ENCODE measurements at places on chromosomes 7 and 10.

DNA sequence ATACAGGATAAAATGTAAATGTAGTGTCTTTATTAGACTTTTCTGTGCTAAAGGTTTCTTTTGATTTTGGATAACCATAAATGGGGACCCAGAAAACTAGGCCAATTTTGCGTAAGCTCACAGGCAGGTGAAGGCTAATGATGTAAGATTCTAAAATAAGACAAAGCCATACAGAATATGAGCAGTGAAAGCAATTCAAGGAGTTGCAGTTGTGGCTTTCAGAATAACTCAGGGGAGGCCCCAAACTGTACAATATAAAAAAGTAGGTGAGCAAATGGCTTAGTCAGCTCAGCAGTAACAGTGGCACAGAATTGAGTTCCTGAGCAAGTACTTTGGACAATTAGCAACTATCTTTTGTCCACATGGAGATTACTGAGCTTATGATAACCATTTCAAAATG, 81.7 kb upstream of the NRP1 start:
- DNase-seq = no peak

DNA sequence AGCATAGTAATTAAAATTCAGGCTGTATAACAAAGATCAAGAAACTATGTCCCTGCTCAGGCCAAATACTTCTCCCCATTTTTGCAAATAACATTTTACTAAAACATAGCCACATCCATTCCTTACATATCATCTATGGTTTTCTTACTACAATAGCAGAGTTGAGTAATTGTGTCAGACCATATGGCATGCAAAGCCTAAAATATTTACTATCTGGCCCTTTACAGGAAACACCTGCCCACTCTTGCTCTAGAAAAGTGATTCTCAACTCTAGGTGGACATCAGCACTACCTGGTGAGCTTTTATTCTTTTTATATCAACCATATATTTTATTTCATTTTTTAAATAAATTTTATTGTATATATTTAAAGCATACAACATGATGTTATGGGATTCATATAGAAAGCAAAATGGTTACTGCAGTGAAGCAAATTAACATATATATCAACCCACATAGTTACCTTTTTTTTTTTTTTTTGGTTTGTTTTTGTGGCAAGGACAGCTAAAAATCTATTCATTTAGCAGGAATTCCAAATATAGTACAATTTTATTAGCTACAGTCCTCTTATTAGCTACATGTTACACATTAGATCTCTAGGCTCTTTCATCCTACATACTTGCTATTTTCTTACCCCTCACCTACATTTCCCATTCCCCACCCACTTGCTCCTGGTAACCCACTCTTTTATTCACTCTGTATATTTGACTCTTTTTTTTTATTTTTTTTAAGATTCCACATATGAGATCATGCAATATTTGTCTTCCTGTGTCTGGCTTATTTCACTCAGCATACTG, 19.6 kb downstream of the ABI1 start:
- no peak for DNase-seq

GRCh38 chr7:123643495-123644441, 11.9 kb upstream of the LMOD2 start:
- DNase-seq = peak; percentile 60

- no peak for DNase-seq
Measured at GRCh38 chr7:138091032-138091431, 14.8 kb downstream of the AKR1D1 start.

- no peak for DNase-seq
Measured at GRCh38 chr7:86094166-86094669, 549.5 kb upstream of the GRM3 start.

GRCh38 chr10:121873236-121873635, 54.6 kb downstream of the ATE1 start:
- DNase-seq = no peak

GRCh38 chr10:72245949-72246525, 27.7 kb upstream of the DDIT4 start:
- no peak for DNase-seq
